ENCODE measurements at places on chromosomes 6 and 20.
A peak's percentile ranks its signal among the peaks of the same experiment; 100 is the strongest.

DNA sequence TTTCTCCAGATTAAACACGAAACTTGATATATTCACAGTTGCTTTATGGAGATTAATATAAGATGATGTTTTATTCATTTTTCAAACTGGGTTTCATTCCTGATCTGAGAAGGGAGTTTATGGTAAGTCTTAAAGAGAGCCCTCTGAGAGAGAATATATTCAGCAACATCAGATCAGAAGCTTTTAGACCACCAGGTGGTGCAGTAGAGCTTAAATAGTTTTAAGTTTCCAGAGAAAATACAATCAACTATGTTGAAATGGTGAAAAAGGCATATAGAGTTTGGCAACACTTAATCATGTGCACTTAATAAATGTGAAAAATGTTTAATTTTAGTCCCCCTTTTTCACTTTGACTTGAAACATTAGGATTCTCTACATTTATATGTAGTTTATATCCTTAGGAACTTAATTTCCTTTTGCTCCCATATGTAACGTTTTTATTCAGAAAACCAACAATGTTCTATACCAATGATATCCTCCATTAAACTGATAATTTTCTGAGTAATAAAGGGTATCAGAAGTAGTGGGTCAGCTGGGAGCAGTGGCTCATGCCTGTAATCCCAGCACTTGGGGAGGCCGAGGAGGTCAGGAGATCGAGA is 86.4 kb upstream of the CLDN20 start:
- DNase-seq, result peak; percentile 50

GRCh38 chr6:101986476-101986875 is 593.0 kb downstream of the GRIK2 start:
- DNase-seq, result no peak

DNA sequence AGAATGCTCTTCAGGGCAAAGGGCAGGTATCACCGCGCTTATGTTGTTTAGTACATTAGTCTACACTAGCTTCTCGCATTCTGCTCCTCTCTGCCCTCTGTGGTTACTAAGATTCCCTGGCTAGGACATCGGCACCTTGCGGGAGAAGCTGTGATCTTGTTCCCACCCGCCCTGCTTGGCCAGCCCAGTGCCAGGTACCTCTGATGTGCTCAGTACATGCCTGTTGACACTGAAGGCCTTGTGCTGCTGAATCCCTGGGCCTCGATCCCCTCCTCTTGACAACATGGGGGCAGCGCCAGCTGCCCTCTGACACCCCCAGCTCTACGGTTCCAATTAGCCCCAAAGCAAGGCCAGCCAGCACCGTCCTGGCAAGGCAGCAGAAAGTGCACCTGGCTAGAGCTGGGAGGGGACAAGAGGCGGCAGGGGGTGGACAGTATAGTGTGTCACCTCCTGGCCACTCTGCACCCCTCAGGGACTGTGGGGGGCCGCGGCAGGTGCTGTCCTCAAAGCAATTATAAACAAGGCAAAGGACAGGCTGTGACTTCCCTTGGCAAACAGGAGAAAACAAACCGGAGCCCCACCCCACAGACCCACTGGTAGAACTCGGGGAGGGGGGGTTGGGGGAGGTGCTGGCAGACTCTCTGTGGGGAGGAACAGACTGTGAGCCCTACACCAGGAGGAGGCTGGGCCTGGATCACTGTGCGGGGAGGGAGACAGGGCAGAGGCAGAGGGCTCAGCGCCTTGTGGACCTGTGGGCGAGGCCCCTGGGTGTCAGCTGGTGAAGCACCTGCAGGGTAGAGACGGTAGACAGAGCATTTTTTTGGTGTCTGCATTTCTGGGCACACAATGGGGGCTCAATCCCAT is 7.1 kb downstream of the TFEB start:
- DNase-seq, result no peak

DNA sequence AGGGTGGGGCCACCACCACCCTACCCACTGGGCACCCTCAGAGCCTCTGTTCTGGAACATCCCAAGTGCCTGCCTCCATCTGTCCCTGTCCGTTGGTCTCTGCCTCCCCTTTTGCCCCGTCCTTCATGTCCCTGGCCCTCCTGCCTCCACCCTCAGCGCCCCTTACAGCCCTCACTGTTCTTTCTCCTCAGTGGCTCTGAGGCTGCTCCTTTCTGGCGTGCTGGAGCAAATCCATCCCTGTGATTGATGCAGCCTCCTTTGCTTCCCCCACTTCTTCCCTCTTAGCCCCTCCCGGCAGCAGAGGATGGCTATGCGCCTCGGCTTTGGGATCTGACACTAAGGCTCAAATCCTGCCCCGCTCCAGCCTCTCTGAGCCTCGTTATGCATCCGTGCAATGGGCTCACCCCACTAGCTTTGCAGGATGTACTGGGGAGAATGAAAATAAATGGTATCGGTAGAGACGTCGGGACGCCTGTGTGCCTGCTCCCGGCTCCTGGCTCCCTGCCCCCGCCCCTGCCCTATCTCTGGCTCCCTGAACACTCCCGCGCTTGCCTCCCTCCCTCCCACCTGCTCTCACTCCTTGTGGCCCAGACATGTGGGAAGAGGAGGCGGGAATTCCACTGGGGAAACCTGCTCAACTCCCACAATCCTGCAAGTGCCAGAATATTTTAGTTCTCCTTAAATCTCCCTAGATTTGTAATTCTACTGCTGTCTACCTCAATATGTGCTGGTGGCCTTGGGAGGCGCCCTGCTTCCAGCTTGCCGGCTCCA is 13.1 kb downstream of the VSTM2L start:
- DNase-seq, result no peak

Data from RCC 7860 (cell line).